Cardiac atrium fibroblast (primary cell): ENCODE measurements at places on chromosomes 2 and 18. TPM values are rescaled to one million over a fixed set of nuclear protein-coding genes. Genes with fewer than 3 reads are reported as not detected.

Gene EVA1A
- total RNA-seq, result 11.9 and 19.3 TPM in 2 replicates

Gene PTCD3
- 41.1 and 68.6 TPM in 2 replicates for total RNA-seq

Gene HTR2B
- total RNA-seq, result 1.1 TPM in 2 replicates

Gene ABCG8
- not detected in 2 replicates for total RNA-seq

Gene C1QL2
- total RNA-seq, result not detected in 2 replicates
